SW 1271 (cell line): ENCODE measurements at places on chromosomes 4 and X.
A peak's percentile ranks its signal among the peaks of the same experiment; 100 is the strongest.

DNA sequence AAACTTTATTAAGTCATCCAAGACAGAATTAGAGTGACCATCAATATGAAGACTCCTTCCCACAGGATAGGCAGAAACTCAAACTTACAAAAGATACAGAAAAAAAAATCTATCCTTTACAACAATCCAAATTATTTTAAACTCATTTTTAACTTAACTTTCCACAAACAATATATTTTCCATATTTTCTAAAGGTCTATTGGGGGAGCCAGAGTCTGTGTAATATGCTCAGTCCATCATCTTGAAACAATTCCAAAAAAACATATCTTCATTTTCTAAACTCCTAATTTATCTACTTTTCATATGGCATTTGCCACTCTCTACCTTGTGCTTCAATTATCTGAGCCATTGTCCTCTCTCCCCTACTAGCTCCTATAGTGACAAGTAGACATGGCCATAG lies 378.1 kb downstream of the PDGFC start:
- no peak for DNase-seq

DNA sequence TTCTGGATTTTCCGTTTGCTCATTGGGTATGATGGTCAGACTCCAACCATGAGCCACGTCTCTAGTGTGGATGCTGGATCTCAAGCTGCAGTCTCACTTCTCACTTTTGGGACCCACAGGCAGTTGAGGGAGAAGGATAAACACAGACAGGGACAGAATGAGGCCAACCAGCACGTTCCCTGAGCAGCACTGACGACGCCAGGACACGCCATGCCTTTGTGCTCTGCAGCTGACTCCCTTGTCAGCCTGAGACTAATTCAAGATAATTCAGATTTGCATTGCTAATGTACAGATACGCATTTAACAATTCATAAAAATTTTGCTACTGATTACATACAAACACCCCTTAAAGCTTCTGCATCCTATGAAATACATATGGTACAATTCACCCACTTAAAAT lies 106.5 kb downstream of the FAM193A start:
- DNase-seq: no peak

DNA sequence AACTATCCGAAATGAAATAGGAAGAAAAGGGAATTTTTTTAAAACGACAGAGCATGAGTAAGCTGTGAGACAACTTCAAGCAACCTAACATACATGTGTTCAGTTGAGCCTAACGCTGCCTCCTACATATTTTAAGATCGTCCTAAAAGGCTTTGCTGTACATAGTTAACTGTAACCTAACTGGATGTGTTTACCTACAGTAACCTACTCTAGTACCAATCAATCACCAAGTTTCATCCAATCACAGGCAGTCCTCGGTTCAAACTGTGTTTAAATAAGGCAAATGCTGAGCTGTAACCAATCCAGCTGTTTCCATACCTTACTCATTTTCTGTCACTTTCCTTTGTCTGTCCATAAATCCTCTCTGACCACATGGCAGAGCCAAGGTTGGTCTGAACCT lies 17.1 kb downstream of the RCHY1 start:
- no peak for DNase-seq

- DNase-seq: no peak
Observed at GRCh38 chr4:189494407-189494806, 446.3 kb upstream of the FRG1 start.

- DNase-seq: peak; percentile 37
Observed at GRCh38 chr4:2441393-2442174, 22.8 kb downstream of the CFAP99 start.

DNA sequence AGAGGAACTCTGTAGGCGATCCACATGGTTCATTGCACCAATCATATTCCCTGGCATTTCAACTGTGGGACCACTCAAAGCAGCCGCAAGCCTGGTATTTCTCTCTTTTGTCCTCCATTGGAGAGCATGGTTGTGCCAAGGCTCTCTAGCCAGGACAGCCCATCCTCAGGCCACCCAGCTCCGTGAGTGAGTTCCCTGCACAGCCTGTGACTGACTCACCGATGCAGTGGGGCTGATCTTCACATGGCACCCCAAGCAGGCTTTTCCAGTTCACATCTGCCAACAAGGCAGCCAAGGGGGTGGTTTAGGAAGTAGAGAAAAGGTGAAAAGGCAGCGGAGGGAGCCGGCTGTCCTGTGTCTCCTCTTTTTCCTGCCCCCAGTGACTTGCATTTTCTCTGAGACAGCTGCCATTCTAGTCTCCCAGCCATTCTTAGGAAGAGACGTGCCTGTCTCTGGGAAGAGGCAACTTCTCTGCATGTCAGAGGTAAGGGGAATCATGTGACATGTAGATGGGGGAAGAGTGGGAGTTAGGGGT lies 69.2 kb downstream of the MID1IP1 start:
- DNase-seq: no peak

DNA sequence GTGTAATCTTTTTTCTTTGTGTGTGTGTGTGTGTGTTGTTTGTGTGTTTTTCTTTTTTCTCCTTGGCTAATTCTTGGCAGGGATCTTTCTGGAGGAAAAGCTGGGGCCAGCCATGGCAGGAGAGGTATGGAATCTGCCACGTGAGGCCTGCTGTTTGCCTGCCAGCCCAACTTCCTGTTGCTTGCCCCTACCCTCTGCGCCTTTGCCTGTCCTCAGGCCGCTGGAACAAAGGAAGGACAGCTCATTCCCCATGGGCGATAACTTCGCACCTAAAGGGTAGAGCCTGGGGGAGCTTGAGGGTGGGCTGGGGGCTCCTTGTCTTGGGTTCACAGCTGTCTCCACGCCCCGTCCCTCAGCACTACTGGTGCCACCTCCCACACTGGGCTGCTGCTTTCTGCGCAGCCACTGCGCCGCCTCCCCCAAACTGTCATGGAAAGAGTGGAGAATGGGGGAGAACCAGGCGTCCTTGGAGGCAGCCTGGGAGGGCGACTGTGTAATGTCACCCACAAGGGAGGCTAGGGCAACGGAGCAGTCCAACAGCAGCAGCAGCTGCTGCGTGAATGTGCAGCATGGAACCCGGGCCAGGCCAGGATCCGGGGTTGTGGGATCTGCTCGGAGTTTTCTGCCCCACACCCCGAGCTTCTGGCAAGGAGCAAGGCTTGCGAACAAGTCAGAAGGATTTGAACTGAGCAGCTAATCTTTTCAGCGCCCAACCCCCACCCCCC lies 12.3 kb upstream of the YIPF7 start:
- no peak for DNase-seq
